ENCODE measurements at places on chromosomes 2 and 18.

DNA sequence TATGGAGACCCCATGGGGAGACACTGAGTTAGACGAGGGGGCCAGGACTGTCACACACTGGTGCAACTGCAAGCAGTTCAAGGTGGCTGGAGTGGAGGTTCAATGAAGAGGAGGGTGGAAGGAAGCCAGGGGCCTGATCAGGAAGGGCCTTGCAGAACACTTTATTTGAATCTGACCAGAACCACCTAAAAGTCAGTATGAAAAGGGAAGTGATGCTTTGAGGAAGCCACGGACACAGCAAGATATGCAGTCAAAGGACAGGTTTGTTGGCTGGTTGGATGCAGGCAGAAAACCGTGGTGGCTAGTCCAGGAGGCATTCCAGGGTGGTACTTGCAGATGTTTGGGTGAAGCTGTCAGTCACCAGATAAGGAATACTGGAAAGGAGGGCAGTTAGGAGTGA lies 3.5 kb upstream of the FAM124B start:
- DNase-seq, result no peak

GRCh38 chr2:64768491-64769005 lies 114.8 kb upstream of the SERTAD2 start:
- no peak for DNase-seq

- DNase-seq, result no peak
Observed at GRCh38 chr2:47265751-47266231, 110.7 kb upstream of the STPG4 start.

DNA sequence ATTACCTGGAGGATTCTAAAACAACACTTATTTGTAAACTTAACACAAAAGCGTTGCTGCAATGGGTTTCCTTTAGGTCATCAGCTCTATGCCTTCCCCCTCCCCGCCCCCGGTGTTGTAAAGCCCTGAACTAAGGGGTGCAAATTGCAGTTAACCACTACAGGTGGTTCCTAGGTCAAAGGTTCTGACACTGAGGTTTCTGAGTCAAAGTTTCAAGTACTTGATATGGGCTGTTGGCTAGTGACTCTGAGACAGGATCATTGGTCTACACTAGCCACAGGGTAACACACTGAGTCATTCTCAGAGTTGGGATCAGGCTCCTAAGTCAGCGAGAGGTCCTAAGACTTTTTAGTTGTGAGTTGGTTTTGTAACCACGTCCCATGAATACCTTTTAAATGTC lies 15.4 kb downstream of the IL1B start:
- no peak for DNase-seq

GRCh38 chr2:161088658-161089350 lies 71.4 kb upstream of the TANK start:
- DNase-seq, result no peak

- no peak for DNase-seq
Observed at GRCh38 chr2:206368484-206368883, 74.8 kb upstream of the ADAM23 start.

DNA sequence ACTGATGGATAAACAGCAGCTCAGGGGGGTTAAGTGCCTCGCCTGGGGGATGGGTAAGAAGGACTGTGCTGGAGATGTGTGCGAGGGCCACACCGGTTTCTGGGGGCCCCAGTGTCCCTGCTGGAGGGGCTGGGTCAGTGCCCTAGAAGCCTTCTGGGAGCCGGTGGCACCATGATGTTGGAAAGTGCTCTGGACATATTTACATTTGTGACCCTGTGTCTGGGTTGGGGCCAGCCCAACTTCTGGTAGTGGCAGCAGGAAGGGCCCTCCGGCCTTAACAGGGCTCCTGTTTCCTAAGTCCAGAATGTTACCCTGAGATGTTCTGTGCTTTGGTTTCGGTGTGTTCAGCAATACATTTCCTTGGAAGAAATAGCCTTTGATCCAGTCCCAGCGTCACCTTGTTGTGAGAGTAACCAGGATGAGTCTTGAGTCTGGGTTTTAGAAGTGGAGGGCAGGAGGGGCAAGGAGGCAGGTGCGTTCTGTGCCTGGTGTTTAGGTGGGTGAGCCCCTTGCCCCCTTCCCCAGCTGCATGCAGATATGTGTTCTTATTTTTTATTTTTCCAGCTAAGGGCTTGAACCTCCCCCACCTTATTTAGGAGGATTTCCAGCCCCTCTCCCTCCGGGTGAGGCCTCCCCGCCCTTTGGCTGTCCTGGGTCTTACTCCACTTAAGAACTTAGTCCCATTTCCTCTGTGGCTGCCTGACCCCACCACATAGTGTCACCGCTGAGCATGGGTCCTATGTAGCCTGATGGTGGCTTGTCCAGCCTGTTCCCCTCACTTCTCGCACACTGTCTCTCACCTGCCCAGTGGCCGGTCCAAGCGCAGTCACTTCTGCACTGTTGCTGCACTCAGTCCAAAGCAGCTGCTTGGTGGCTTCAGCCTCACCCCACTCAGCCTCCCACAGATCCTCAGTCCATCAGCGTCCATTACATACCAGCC lies 132.7 kb upstream of the HS6ST1 start:
- peak; percentile 14 for DNase-seq

DNA sequence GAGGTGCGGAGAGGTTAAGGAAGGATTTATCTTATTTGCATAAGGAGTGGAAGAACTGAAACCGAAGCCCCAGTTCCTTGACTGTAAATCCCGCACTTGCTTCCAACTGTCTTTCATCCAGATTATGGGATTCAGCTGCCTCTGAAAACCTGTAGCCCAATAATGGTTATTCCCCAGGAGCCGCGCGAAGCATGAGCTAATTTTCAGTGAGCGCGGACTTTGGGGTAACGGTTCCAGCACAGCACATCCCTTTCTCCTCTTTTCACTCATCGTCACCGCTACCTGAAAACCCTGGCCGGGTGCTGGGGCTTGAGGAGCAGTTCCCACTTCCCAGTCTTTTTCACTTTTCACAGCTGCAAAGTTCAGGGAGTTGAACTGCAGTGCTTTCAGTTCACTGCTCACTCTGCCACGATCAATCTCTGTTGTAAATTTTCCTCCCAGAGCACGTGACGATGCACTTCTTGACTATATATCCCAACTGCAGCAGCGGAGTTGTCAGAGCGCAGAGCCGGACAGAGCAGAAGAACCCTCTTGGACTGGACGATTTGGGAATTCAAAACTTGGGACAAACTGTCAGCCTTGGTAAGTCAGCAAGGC lies at the start of gene KCNE4:
KCNE4 (plus strand) TSS at position 498 of the 597 bp plus-strand sequence. CDS start 641 bp downstream, outside the sequence.
- peak; percentile 82 for DNase-seq

GRCh38 chr2:221468317-221468716 lies 103.8 kb downstream of the EPHA4 start:
- DNase-seq, result no peak

GRCh38 chr2:148013876-148014275 lies 6.7 kb downstream of the ORC4 start:
- no peak for DNase-seq

DNA sequence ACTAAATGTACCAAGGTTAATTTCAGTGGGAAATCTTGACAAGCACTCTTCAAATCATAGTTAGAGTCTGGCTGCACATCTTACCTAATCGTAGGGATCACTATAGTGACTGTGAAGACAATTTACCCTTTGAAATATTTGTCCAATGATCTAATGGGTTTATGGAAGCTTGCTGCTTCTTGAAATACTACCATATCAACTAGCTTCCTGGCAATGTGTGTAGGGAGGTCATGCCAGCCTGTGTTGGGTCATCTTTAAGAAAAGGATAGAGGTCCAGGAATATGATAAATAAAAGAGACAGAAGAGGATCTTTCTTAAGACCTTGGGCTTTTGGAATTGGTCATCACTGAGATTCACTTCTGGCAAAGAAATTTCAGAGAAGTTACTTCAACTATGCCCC lies 84.4 kb downstream of the POLE4 start:
- DNase-seq, result no peak

GRCh38 chr18:72866442-72866900 lies 1.3 kb downstream of the NETO1 start:
- no peak for DNase-seq

DNA sequence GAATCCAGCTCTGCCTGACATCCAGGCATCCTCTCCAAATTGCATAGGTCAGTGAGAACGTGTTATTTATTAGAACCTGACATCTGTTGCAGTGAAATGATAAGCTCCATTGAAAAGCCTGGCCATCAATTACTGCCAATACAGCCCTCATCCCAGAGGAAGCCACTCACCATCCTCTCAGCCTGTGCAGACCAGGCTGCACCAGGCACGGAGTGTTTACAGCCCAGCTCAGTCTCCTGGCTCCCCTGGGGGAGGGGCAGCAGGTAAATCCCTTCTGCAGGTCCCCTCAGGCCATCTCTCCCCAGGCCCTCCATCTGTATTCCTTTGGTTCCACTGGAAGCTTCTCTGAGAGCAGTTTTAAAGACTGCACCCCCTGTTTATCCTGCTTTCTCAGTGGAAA lies 82.6 kb upstream of the FOSL2 start:
- DNase-seq, result no peak

DNA sequence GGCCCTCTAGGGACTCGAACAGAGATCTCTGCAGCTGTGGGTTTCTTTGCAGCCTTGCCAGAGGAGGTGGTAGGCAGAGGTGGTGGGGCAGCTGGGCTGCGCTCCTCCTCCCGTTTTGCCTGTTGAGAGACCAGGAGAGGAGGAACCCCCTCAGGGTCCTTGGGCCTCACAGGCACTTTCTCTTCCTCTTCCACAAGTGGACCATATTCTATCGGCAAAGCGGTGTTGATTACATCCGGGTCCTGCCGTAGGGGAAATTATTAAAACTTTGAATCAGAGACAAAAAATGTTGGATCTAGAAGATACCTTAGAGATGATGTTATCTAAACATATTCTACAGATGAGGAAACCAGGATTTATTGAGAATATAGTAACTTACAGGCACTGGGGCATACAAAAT lies 78.5 kb downstream of the CLIP4 start:
- no peak for DNase-seq

DNA sequence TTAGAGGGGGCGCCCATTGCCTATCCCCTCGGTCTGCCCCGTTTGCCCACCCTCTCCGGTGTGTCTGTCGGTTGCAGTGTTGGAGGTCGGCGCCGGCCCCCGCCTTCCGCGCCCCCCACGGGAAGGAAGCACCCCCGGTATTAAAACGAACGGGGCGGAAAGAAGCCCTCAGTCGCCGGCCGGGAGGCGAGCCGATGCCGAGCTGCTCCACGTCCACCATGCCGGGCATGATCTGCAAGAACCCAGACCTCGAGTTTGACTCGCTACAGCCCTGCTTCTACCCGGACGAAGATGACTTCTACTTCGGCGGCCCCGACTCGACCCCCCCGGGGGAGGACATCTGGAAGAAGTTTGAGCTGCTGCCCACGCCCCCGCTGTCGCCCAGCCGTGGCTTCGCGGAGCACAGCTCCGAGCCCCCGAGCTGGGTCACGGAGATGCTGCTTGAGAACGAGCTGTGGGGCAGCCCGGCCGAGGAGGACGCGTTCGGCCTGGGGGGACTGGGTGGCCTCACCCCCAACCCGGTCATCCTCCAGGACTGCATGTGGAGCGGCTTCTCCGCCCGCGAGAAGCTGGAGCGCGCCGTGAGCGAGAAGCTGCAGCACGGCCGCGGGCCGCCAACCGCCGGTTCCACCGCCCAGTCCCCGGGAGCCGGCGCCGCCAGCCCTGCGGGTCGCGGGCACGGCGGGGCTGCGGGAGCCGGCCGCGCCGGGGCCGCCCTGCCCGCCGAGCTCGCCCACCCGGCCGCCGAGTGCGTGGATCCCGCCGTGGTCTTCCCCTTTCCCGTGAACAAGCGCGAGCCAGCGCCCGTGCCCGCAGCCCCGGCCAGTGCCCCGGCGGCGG lies 1.7 kb downstream of the MYCN start:
- peak; percentile 54 for DNase-seq

GRCh38 chr2:207619764-207620203 lies 5.4 kb downstream of the METTL21A start:
- DNase-seq, result no peak

GRCh38 chr2:1488851-1489250 lies 75.6 kb downstream of the TPO start:
- DNase-seq, result no peak

DNA sequence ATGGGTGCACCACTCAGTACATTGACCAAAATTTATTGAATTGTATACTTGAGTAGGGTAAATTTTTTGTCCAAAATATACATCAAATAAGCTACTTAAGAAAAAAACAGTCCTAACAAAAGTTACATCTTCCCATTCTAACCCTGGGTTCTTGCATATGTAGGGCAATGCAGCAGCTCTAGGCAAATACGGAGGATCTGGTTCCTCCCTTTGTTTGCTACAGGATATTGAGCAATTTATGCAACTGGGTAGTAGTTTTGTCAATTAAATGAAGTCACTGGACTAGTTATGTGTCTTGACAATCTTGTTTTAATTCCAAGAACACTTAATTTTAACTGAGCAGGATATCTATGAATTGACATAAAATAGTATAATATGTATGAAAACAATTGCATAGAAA lies 1507.2 kb upstream of the PIK3C3 start:
- no peak for DNase-seq

GRCh38 chr18:67260841-67261240 lies 255.7 kb downstream of the DSEL start:
- no peak for DNase-seq

DNA sequence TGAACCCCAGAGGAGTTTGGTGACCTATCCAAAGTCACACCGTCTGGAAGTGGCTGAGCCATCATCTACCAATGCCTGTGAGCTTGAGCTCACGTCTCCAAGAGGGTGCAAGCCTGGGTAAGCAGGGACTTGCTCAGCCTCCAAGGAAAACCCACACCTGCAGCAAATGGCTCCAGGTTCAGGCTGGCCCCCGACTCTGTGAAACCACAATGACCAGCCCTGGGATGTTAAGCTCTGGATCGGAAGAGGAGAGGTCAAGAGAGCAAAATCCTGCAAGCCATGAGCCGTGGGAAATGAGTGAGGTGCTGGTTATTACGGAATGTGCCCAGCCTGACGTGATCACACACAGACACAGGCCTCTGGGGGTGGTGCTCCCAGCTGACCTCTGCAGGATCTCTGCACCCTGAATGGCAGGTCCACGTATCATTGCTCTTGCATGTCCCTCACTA lies 94.1 kb upstream of the OTOS start:
- DNase-seq, result peak; percentile 7

- no peak for DNase-seq
Observed at GRCh38 chr2:102235491-102235890, 48.7 kb downstream of the IL1RL2 start.

GRCh38 chr18:45820106-45820745 lies 5.2 kb upstream of the SIGLEC15 start:
- DNase-seq, result no peak

GRCh38 chr2:36582538-36582937 lies 15.4 kb downstream of the FEZ2 start:
- DNase-seq, result no peak

DNA sequence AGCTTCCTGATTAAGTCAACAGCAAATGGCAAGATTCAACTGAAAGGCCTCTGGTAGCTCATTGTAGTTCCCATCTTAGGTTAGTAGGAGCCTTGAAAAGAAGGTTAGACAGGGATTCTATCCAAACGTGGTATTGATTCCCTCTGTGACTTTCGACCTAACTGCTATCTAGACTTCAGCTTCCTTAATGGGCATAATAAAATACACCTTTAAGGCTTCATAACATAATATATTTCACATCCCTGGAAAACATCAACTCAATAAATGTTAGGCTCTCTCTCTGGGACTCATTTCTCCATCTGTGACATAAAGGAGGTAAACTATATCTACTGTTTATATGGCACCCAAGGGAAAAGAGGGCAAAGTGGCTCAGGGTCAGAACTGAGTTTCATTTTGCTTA lies 60.9 kb downstream of the STK39 start:
- no peak for DNase-seq

- DNase-seq, result no peak
Observed at GRCh38 chr2:173002751-173003541, 72.7 kb upstream of the MAP3K20 start.

GRCh38 chr2:12921321-12921720 lies 204.6 kb downstream of the TRIB2 start:
- DNase-seq, result no peak

Measured in right hindlimb (tissue), 1 donor.